Amygdala (tissue), 56 donors: ENCODE measurements at places on chromosomes 6 and 20.
A peak's percentile ranks its signal among the peaks of the same experiment; 100 is the strongest.

DNA sequence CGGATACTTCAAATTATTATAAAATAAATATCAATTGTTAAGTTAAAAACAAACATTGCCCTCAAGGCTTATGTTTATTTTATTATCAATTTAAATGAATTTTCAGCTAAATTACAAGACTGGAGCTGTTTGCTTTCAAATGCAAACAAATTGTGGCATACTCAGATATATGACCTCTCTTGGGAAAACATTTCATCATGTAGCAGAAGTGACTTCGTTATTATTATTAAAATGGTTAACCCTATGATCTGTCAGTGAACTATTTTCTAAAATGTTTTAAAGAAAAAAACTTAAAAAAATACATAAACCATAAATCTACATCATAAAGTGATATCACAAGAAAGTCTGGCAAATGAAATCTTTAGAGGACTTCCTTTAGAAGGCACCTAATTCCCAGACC, 72.5 kb downstream of the MAN1A1 start:
- no peak for DNase-seq

- no peak for DNase-seq
Observed at GRCh38 chr6:167472880-167473279, 148.0 kb downstream of the TTLL2 start.

- DNase-seq: peak; percentile 50
Observed at GRCh38 chr20:63740627-63741353, 1.2 kb downstream of the SLC2A4RG start.

- DNase-seq: peak; percentile 24
Observed at GRCh38 chr6:30881392-30882203, 2.7 kb upstream of the DDR1 start.

DNA sequence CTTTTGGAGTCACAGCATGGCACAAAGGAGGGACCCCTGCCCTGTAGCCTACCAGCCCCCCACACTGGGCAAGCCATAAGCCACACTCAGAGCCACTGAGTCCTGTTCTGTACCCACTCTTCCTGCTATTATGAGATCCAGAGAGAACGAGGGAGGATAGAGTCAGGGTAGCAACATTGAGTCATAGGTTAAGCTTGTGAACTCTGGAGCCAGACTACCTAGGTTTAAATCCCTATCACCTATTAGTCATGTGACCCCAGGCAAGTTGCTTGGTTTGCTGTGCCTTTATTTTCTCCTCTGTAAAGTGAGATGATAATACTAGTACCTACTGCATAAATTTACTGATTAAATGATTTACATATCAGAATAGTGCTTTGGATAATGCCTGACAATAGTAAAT, 540 bp downstream of the CNBD2 start:
- DNase-seq: no peak

GRCh38 chr20:4401601-4402000, 320.1 kb upstream of the PRND start:
- DNase-seq: no peak

GRCh38 chr20:53331151-53331973, 262.3 kb downstream of the ZNF217 start:
- no peak for DNase-seq

DNA sequence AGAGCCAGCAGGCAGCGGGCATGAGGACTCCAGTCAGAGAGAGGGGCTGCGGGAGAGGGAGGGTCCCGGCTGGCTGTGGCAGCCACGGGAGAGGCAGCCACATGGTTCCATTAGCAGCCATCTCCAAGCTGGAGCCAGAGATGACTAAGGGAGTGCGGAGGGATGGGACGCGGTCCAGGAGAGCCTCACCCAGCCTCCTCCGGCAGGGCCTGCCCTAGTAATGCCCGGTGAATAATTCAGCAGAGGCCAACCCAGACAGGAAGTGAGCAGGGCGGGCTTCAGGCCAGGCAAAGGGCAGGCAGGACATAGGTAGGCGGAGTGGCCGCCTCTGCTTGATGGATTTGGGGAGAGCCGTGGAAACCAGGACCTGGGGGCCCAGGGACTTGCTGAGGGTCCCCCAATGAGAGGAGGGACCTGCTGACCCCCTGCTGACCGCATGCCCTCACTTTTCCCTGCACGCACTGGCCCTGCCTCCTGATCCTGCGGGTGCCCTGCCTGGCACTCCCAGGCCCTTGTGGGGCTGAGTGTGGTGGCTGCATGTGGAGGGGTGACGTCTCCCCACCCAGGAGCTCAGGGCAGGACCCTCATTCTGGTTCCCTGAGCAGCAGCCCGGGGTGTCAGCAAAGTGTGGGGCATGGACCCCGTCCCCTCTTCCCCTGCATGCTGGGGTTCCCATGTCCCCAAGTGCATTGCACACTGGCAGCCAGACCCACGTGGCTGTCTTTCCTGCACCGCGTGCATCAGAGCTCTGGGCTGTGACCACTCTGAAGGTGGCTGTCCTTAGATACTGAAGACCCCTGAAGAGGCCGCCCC, 51.8 kb upstream of the SLCO4A1 start:
- DNase-seq: no peak

DNA sequence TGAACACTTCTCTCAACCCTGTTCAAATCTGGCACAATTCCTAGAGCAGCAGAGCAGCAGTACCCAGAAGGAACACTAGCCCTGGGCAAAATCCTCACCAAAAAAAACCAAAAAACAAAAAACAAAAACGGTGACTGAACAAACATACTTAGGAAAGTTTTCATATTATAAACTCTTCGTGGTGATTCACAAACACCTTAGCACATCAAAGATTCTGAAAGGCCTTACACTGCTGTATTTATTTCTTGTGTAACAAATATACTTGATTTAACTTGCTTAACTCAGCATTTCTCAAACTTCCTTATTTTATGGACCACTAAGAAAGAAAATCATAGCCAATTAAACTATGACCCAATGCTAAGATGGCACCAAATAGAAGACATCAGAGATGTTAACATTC, 57.8 kb upstream of the RREB1 start:
- no peak for DNase-seq

DNA sequence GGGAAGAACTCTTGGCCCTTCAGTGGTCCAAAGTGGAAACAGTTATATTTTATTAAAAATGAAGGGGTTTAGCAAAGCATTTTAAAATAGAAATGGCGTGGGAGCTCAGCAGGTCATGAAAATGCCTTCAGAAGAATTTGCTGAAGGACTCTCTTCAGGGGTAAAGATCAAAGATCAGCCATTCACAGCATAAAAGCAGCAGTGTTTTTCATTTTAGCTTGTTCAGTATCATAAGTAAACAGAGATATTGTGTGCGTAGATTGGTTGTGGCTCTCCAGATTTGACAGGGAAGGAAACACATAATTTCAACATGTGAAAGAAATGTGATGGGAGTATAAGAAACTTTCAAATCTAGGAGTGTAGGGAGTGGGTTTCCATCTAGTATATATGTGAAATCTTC, 519.2 kb upstream of the MAP3K7 start:
- no peak for DNase-seq

- no peak for DNase-seq
Observed at GRCh38 chr6:159074876-159075275, 30.1 kb upstream of the TAGAP start.

- no peak for DNase-seq
Observed at GRCh38 chr20:32218156-32218900, 10.6 kb downstream of the POFUT1 start.

GRCh38 chr6:17098538-17098937, 3.3 kb upstream of the STMND1 start:
- no peak for DNase-seq

DNA sequence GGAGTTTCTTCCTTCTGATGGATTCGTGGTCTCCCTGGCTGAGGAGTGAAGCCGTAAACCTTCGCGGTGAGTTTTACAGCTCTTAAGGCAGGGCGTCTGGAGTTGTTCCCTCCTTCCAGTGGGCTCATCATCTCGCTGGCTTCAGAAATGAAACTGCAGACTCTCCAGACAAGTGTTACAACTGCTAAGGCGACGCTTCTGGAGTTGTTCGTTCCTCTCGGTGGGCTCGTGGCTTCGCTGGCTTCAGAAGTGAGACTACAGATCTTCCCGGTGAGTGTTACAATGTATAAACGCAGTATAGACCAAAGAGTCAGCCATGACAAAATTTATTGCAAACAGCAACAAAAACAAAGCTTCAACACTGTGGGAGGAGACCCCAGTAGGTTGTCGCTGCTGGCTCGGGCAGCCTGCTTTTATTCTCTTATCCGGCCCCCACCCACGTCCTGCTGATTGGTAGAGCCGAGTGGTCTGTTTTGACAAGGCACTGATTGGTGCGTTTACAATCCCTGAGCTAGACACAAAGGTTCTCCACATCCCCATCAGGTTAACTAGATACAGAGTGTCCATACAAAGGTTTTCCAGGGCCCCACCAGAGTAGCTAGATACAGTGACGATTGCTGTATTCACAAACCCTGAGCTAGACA, 113.2 kb downstream of the GPX5 start:
- no peak for DNase-seq

GRCh38 chr6:169092375-169092774, 161.3 kb downstream of the THBS2 start:
- DNase-seq: no peak

DNA sequence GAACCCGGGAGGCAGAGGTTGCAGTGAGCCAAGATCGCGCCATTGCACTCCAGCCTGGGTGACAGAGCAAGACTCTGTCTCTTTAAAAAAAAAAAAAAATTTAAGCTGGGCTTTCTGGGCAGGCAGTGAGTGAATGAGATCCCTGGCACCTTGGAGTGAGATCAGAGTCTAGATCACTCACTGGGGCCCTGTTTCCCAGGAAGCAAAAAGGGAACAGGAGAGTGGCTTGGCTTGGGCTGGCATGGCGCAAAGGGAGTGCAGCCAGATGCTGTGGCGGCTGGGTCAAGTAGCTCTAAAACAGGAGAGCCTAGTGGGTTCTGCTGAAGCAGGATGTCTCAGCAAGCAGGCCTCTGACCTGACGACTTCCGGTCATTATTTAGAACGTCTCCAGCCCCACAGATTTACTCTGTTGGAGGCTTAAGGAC, 10.4 kb downstream of the PLCG1 start:
- peak; percentile 63 for DNase-seq

- no peak for DNase-seq
Observed at GRCh38 chr6:161557333-161558107, 283.7 kb upstream of the AGPAT4 start.

GRCh38 chr6:157198425-157199279, 124.7 kb downstream of the TMEM242 start:
- DNase-seq: no peak
